ENCODE measurements at places on chromosomes 7 and 10. TPM values are rescaled to one million over a fixed set of nuclear protein-coding genes. Genes with fewer than 3 reads are reported as not detected.

GRCh38 chr7:151735851-151736402 lies 141.0 kb downstream of the PRKAG2 start:
- no peaks in the 10 kb centered on the region for H3K4me1 ChIP-seq
- no peak overlapping the region for H3K27ac ChIP-seq
- DNase-seq = no peak
- H3K27me3 ChIP-seq = no peaks in the 10 kb centered on the region

DNA sequence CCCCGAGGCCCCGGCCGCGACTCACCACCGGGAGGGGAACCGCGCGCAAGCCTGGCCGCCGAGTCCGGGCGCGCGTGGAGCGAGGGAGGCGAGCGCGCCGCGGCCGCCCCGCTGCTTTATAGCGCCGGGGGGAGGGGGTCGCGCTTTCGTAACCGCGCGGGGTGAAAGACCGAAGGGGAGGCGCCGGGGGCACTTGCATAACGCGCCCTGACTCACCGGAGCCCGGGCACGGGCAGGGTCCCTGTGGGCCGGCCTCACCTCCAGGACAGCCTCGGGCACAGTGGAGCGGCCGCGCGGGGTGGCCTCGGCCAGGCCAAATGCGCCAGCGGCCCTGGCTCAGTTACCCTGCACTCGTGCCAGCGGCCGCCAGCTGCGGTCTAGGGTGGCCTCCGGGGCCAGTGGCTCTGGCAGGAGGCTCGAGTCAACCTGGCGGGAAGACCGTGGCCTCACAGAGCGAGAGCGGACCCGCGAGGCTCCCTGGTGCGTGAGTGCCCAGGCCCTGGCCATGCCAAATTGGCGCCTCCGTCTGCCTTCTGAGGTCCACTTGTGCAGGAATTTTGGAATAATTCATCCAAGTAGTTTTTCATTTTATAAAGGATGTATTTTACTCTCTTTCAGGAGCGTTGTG lies at the start of gene RBP4:
Gene RBP4 (minus strand): TSS at position 90 of the 628 bp plus-strand sequence. CDS start 207 bp downstream, outside the sequence.
- H3K27ac ChIP-seq = no peak within 1 kb of the TSS
- no peak within 1 kb of the TSS for H3K4me3 ChIP-seq
- no peaks in the 10 kb centered on the region for H3K36me3 ChIP-seq
- no peaks in the 10 kb centered on the region for H3K4me1 ChIP-seq

- no peaks in the 10 kb centered on the region for H3K27me3 ChIP-seq
- no peak overlapping the region for H3K4me3 ChIP-seq
Measured at GRCh38 chr10:29811751-29812427, 177.1 kb upstream of the SVIL start.

The RBP4 gene
- total RNA-seq = not detected

The GPR15LG gene
- total RNA-seq = not detected

The ZNF804B gene
- total RNA-seq = not detected

The ZNF239 gene
- total RNA-seq = 7.6 TPM

- no peak for DNase-seq
- H3K4me1 ChIP-seq = no peaks in the 10 kb centered on the region
- H3K4me3 ChIP-seq = no peak overlapping the region
Measured at GRCh38 chr7:149845257-149845980, 7.2 kb downstream of the ZNF862 start.

GRCh38 chr7:31955021-31955420 lies 115.2 kb downstream of the PDE1C start:
- H3K36me3 ChIP-seq = no peaks in the 10 kb centered on the region
- H3K27me3 ChIP-seq = no peaks in the 10 kb centered on the region
- no peak overlapping the region for H3K27ac ChIP-seq
- no peak for DNase-seq
- H3K4me1 ChIP-seq = no peaks in the 10 kb centered on the region

DNA sequence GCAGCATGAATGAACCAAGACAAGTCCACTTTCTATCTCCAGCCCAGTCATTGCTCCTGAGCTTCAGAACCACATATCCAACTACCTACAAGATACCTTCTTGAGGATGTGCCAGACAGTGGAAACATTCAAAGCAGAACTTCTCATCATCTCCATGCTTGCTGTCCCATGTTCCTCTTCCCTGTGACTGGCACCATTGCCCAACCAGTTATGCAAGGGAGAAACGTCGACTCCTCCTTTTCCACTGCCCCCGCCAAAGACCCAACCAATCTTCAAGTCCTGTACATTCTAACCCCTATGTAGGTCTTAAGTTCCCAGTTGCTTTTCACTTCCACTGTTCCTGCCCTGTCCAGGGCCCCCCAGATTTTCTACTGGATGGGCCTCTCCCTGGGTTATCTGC lies 225.7 kb downstream of the RPS24 start:
- H3K27ac ChIP-seq = no peak overlapping the region
- H3K36me3 ChIP-seq = no peaks in the 10 kb centered on the region
- DNase-seq = no peak
- no peaks in the 10 kb centered on the region for H3K27me3 ChIP-seq
- no peaks in the 10 kb centered on the region for H3K4me1 ChIP-seq
- no peak overlapping the region for H3K4me3 ChIP-seq

DNA sequence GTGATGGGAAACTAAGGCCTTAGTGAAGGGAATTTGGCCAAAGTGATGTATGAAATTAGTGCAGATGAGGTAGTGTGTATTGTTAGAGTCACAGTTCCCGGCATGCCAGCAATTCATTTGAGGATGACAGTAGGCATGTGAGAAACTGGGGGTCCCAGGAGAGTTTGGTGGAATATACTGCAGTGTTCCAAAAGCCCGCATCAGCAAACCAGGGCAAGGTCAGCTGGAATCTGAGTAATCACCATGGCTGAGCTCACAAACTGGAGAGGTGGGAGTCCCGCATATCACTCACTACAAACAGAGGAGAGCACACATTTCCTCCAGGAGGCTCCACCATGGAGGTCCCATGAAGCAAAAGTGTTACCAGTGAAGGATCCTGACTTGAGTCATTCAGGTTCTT lies 740.7 kb downstream of the TNS3 start:
- H3K27ac ChIP-seq = no peak overlapping the region
- H3K36me3 ChIP-seq = no peaks in the 10 kb centered on the region
- H3K4me3 ChIP-seq = no peak overlapping the region
- no peaks in the 10 kb centered on the region for H3K27me3 ChIP-seq
- no peaks in the 10 kb centered on the region for H3K4me1 ChIP-seq

GRCh38 chr7:36943591-36944435 lies 219.5 kb upstream of the AOAH start:
- no peak for DNase-seq
- H3K27me3 ChIP-seq = no peaks in the 10 kb centered on the region
- H3K4me3 ChIP-seq = no peak overlapping the region
- no peaks in the 10 kb centered on the region for H3K36me3 ChIP-seq

DNA sequence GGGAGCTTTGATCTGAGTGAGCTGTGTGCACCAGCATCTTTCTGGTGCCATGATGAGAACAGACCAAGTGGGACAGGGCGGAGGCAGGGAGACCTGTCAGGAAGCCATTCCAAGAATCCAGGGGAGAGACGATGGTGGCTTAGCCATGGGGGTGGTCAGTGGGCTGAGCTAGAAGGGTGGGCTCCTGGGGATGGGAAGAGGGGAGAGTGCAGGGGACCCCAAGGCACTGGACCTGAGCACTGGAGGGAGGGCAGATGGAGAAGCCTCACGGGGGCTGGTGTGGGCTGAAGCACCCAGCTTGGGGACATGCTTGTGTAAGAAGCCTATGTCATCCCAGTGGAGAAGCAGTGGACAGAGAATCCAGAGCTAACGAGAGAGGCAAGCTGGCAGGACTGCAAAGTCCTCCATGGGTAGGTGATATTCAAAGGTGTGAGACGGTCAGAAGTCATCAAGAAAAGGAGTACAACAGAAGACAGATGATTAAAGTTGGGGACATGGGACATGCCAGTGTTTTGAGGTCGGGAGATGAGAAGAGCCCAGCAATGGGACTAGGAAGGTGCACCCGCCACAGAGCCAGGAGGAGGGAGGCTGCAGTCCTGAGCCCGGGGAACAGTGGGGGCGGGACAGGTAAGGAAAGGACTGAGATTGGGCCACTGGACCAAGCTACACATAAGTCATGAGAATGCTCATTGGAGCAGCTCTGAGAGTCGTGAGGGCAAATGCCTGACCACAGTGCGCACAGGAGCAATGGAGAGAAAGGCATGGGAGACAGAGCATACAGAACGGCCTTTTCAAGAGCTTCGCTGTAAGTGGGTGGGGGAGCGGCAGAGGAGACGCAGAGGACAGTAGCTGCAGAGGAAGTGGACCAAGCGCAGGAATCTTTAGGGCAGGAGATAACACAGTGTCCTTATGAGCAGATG lies 72.0 kb downstream of the GRID1 start:
- H3K36me3 ChIP-seq = no peaks in the 10 kb centered on the region
- no peaks in the 10 kb centered on the region for H3K27me3 ChIP-seq
- no peaks in the 10 kb centered on the region for H3K4me1 ChIP-seq
- no peak for DNase-seq
- H3K27ac ChIP-seq = no peak overlapping the region

GRCh38 chr7:75573477-75574019 lies 81.4 kb downstream of the SPDYE5 start:
- no peak overlapping the region for H3K4me3 ChIP-seq
- no peak overlapping the region for H3K27ac ChIP-seq
- H3K36me3 ChIP-seq = no peaks in the 10 kb centered on the region
- no peak for DNase-seq

The ANKRD61 gene
- total RNA-seq = not detected

The KCNH2 gene
- total RNA-seq = 0.56 TPM

The ELFN1 gene
- not detected for total RNA-seq

GRCh38 chr10:74898201-74898976 lies 72.0 kb downstream of the KAT6B start:
- DNase-seq = no peak
- no peak overlapping the region for H3K27ac ChIP-seq
- H3K4me1 ChIP-seq = peaks cover 9% of the 10 kb centered on the region
- no peaks in the 10 kb centered on the region for H3K27me3 ChIP-seq
- H3K36me3 ChIP-seq = no peaks in the 10 kb centered on the region
- no peak overlapping the region for H3K4me3 ChIP-seq

The RAMP3 gene
- total RNA-seq = not detected

DNA sequence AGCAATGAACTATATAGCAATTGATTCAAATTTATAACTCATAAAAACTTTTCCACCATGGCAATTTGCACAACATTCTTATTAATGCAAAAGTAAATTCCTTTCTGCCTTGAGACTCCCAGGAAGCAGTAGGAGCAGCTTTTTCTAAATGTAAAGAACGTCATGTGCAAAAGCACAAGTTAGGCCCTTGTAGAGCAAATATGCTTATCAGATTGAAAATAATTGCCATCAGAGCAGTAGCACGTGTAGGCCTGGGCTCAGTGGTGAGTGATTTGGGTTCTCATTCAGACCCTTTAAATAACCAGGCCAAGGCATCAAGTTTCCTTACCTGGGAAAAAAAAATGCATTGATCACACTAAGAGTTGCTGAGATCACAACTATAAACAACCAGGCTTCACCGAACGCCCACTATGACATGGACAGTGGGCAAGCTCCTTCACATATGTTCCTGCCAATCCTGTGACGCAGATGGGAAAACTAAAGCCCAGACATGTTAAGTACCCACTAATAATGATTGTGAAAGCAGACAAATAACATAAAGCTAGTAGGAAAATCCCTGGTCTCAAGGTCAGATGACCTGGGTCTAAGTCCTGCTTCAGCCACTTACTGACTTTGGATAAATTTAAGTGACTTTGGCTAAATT lies 22.1 kb upstream of the SAR1A start:
- peaks cover 7% of the 10 kb centered on the region for H3K4me1 ChIP-seq
- DNase-seq = no peak
- H3K36me3 ChIP-seq = no peaks in the 10 kb centered on the region
- H3K27ac ChIP-seq = no peak overlapping the region
- H3K4me3 ChIP-seq = no peak overlapping the region

The FGL2 gene
- 2.8 TPM for total RNA-seq

The CALHM3 gene
- total RNA-seq = not detected

DNA sequence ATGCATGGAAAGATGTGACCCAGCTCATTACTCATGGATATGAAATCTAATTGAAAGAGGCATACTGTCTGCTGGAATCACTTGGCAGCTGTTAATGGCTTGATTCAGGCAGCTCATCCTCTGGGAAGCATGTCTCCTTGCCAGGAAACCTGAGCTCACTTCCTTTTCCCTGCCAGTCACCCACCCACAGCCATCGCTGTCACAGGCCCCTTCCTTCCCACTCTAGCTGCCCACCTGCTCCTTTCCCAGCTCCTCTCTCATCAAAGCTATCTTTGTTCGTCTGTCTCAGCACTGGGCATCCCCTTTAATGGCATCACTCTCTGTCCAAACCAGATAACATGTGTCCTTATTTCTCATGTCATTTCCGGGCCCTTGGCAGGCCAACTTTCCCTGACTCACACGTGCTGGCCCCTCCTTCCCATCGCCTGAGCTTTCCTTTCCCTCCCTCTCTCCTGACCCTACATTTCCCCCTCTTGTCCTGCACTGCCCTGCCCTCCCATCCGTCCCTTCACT lies 721.9 kb downstream of the TNS3 start:
- no peaks in the 10 kb centered on the region for H3K4me1 ChIP-seq
- H3K27ac ChIP-seq = no peak overlapping the region
- no peaks in the 10 kb centered on the region for H3K36me3 ChIP-seq
- DNase-seq = no peak
- H3K4me3 ChIP-seq = no peak overlapping the region
- H3K27me3 ChIP-seq = no peaks in the 10 kb centered on the region

GRCh38 chr10:34161777-34162370 lies 653.2 kb downstream of the PARD3 start:
- no peak overlapping the region for H3K4me3 ChIP-seq
- no peak for DNase-seq
- H3K4me1 ChIP-seq = no peaks in the 10 kb centered on the region

- H3K4me1 ChIP-seq = peaks cover 35% of the 10 kb centered on the region
- H3K36me3 ChIP-seq = no peaks in the 10 kb centered on the region
- no peaks in the 10 kb centered on the region for H3K27me3 ChIP-seq
- H3K4me3 ChIP-seq = peak overlapping the region; percentile 85
- DNase-seq = peak; percentile 56
Measured at GRCh38 chr7:139775829-139776266, 1.9 kb downstream of the HIPK2 start.

DNA sequence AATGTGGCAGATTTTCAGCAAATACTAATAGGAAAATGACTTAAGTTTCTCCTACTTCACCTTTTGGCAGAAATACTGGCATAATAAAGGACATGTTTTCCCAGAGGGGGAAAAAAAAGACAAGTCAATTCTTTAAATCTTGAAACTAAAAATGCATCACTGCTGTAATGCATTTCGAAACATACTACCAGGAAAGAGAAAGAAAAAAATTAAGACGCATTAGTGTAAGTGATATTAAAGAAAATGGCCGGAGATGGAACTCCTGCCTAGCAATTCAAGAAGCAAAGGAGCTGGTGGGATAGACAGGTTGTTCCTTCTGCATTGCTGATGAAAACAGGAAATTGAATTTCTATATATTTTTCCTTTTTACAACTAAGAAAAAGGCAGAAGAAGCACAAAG lies 3.2 kb downstream of the ACTR1A start:
- no peak overlapping the region for H3K27ac ChIP-seq
- H3K36me3 ChIP-seq = no peaks in the 10 kb centered on the region
- peaks cover 22% of the 10 kb centered on the region for H3K4me1 ChIP-seq
- no peak overlapping the region for H3K4me3 ChIP-seq

Data from naive thymus-derived CD4-positive, alpha-beta T cell (primary cell).